Astrocyte (in vitro differentiated cells and primary cell): ENCODE measurements at places on chromosomes 3 and 15. TPM values are rescaled to one million over a fixed set of nuclear protein-coding genes. Genes with fewer than 3 reads are reported as not detected.
A peak's percentile ranks its signal among the peaks of the same experiment; 100 is the strongest.

DNA sequence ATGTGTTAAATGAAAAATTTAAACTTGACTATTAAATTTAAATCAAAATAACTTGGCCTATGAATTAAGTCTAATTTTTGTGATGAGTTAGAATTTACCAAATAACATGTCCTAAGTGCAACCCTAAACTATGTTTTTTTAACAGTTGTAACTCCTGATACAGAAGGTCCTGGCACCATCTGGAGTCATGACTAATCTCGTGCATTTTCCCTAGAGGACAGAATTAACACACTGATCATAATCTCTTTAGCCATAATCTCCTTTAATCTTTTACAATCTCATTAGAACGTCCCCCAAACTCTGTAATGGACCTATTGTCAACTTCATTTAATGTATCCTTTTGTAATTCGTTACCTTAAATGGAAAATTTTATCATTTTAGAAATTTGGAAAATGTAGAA lies 100.6 kb downstream of the SUCNR1 start:
- H3K27ac ChIP-seq = no peak overlapping the region
- H3K27me3 ChIP-seq = no peaks in the 10 kb centered on the region
- peaks cover 20% of the 10 kb centered on the region for H3K4me1 ChIP-seq
- peak; percentile 55 for DNase-seq
- H3K4me3 ChIP-seq = no peak overlapping the region

GRCh38 chr3:11434017-11434526 lies 161.9 kb downstream of the ATG7 start:
- no peak overlapping the region for H3K4me3 ChIP-seq
- H3K36me3 ChIP-seq = no peaks in the 10 kb centered on the region
- DNase-seq = peak; percentile 24

DNA sequence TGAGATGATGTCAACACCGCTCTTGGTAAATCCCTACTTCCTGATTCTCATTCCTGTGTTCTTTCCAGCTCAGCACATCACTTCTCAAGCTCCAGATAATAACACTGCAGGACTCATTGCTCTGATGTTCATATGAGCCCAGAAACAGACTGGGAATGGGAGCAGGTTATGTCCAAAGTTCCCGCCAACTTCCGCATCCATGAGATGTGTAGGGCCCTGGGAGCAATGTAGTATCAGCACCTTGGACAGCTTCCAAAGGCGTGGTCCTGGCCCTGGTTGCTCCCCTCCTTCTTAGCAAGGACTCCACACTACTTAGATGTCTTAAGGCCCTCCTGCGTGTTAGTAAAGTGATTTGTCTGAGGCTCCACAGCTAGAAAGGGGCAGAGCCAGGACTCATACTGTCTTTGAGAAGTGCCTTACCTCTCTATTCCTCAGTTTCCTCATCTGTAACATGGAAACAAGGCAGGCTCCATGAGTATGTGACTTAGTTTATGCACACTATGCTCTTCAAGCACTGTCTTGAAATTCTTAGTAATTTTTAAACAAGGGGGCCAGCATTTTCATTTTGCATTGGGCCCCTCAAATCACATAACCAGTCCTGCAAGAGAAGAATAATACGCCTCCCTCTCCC lies 27.9 kb upstream of the SLC6A1 start:
- no peak overlapping the region for H3K27ac ChIP-seq
- H3K4me3 ChIP-seq = no peak overlapping the region
- H3K27me3 ChIP-seq = peaks cover 31% of the 10 kb centered on the region
- peak; percentile 7 for DNase-seq
- no peaks in the 10 kb centered on the region for H3K36me3 ChIP-seq

The SAMMSON gene
- total RNA-seq = not detected in 2 replicates

The KLF15 gene
- 0.29 and 0.34 TPM in 2 replicates for total RNA-seq

The HYAL1 gene
- total RNA-seq = 0.27 and 0.46 TPM in 2 replicates
